DMS 273 treated with DMSO at 0.1 percent for 48 hours (cell line): ENCODE measurements at places on chromosomes 2 and 18.
A peak's percentile ranks its signal among the peaks of the same experiment; 100 is the strongest.

GRCh38 chr2:102518170-102518569 lies 45.1 kb downstream of the SLC9A4 start:
- DNase-seq, result no peak

DNA sequence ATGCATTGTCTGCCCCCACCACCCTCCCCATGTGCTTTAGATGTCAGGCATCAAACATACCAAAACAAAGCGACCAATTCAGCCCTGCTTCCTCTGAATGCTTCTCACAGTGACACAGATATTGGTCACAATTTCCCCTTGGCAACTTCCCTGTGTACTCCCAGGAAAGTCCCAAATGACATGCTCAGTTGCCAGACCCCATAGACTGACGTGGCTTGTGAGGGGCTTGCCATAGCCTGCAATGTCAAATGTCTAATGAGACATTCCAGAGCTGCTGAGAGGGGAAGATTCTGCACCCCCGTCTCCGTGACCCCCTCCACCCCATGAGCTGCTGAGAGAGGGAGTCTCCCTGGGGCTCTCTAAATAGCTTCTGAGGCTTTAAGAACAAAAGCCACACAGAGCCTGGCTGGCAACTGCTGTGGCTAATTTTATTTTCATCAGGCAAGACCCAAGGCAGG lies 47.3 kb downstream of the RFTN2 start:
- no peak for DNase-seq

DNA sequence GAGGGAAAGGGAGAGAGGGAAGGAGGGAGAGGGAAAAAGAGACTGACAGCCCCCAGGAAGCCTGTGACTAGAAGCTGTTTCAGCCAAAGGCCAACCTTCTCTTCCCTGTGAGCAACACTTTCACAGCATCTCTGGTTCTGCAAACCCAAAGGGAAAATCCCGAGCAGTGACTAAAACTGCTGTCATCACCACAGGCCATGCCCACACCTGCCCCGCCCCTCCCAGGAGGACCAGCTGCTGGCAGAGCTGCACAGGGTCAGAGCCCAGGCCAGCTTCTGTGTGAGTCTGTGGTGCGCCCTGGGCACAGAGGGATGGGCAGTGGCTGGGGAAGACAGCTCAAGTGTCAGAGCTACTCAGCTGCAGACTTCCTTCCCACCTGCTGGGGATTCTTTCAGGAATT lies 64.9 kb upstream of the OTOS start:
- no peak for DNase-seq

- peak; percentile 24 for DNase-seq
Measured at GRCh38 chr2:200159829-200160781, 146.4 kb upstream of the SPATS2L start.
